ENCODE measurements at places on chromosomes 4 and X.

DNA sequence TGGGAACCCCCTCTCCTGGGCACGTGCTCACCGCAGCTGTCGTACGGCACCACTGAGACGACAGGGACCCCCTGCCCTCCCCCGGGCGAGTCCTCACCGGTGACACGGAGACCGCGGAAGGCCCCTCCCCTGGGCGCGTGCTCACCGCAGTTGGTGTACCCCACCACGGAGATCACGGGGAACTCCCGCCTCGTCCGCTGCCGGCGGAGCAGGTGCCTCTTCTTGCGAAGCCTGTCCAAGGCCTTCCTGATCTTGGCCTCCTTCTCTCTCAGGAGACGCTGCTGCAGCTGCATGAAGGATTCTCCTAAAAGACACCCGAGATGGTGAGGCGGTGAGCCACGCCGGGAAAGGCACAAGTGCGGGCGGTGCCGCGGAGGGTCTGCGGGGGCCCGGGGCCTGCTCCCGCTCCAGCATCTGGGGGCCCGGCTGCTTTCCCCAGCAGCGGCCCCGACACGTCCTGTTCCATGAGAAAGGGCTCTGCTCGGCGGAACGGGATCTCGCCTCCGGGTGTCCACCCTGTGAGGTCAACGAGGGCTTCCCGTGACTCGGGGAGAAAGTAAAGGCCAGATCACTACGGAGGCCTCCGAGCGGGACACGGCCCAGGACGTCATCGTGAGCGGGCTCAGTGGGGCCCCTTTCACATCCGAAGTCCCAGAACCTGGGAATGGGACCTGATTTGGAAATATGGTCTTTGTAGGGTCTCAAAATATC, 5.8 kb downstream of the GTPBP6 start:
- no peak for DNase-seq

GRCh38 chrX:40088803-40089540, 8.8 kb downstream of the BCOR start:
- DNase-seq = no peak

DNA sequence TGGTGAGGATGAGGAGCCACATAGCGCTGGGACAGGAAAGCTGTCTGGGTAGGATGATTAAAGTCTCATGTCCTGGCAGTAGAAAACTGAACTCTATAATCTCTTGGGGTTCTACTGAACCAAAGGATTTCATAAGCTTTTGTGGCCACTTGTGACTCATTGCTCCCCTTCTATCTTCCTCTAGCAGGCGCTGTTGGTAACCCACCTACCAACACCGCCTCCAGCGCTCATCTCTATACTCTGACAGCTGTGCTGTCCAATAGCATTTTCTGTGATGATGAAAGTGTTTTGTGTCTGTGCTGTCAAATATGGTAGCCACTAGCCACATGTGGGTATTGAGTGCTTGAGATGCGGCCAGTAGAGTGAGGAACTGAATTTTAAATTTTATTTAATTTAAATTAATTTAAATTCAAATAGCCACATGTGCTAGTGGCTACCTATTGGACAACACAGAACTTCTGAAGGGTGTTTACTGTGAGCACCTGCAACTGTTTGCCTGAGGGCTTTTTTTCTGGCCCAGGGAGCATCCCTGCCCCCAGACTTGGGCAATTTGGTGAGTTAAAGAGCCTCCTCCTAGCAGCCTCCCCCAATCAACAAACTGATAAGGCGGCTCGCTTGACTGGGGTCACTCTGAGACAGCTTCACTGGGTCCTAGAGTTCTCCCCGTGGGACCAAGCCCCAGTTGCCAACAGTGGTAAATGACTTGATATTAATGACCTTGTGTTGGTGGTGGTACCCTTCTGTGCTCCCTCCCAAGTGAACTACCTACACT, 169.2 kb upstream of the ATP6AP2 start:
- no peak for DNase-seq

- no peak for DNase-seq
Observed at GRCh38 chr4:120406960-120407359, 340.3 kb upstream of the MAD2L1 start.

DNA sequence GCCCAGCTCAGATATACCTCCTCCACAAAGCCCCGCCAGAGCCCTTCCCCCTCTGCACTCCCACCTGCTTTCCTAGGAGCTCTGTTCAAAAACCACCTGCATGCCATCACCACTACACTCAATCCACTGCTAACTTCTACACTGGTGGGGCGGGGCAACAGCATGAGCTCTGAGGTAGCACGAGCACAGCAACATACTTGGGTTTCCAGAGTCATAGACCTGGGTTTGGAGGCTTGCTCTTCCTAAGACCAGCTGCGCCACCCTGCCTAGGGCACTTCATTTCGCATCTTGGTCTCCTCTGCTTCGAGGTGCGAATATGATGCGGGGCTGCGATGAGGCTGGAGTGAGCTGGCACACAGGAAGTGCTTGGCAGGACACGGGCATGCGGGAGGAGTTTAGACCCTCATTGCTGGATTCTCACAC, 3.6 kb downstream of the SASH3 start:
- no peak for DNase-seq

- no peak for DNase-seq
Observed at GRCh38 chr4:189815404-189816192, 125.1 kb upstream of the FRG1 start.

- no peak for DNase-seq
Observed at GRCh38 chr4:153539422-153539821, 73.3 kb downstream of the TMEM131L start.

GRCh38 chr4:121800638-121800960, 524 bp upstream of the EXOSC9 start:
- DNase-seq = no peak

GRCh38 chr4:102554482-102554881, 53.3 kb downstream of the NFKB1 start:
- DNase-seq = no peak

GRCh38 chr4:141455651-141456050, 180.7 kb upstream of the IL15 start:
- DNase-seq = no peak

DNA sequence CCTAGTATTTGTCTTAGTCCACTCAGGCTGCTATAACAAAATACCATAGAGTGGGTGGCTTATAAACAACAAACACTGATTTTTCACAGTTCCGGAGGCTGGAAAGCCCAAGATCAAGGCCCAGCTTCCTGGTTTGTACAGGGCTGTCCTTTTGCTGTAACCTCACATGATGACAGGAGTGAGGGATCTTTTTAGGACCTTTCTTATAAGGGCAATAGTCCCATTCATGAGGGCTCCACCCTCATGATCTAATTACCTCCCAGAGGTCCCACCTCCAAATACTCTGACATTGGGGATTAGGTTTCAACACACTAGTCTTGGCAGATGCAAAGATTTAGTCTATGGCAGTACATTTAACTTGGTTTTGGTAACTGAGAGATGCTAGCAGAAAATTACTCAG, 20.9 kb downstream of the GPAT3 start:
- DNase-seq = no peak

- no peak for DNase-seq
Observed at GRCh38 chr4:88276952-88277710, 7.2 kb downstream of the PPM1K start.

DNA sequence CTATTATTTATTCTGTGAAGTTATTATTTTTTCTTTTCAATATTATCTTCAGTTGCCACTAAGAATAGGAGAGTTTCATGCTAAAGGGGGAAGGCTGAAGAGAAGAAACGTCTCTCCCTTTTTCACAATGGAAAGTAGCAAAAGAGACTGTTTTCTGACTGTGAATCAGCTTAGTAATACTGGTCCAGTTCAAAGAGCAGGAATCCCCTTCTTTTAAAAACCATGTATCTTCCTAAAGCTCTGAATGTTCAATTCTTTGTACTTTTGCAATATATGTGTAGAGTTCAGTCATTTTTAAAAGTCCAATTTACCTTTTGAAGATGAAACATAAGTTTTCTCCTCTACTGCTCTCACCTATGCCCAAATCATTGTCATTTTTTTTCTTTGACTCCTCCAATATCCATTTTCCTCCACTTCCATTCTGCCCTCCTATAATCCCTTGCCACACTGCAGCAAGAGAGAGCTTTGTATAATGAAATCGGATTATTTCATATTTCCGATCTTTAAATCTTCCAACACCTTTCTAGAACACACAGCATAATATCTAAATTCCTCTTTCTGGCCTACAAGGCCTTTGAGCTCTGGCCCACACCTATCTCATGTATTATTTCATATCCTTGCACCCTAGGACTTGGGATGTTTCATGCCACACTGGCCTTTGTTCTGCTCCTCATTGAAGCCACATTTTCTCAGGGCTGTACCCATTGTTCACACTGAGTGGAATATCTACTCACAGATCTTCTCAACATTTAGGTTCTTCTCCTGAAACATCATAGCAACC, 195.3 kb downstream of the CAMK2D start:
- DNase-seq = no peak

DNA sequence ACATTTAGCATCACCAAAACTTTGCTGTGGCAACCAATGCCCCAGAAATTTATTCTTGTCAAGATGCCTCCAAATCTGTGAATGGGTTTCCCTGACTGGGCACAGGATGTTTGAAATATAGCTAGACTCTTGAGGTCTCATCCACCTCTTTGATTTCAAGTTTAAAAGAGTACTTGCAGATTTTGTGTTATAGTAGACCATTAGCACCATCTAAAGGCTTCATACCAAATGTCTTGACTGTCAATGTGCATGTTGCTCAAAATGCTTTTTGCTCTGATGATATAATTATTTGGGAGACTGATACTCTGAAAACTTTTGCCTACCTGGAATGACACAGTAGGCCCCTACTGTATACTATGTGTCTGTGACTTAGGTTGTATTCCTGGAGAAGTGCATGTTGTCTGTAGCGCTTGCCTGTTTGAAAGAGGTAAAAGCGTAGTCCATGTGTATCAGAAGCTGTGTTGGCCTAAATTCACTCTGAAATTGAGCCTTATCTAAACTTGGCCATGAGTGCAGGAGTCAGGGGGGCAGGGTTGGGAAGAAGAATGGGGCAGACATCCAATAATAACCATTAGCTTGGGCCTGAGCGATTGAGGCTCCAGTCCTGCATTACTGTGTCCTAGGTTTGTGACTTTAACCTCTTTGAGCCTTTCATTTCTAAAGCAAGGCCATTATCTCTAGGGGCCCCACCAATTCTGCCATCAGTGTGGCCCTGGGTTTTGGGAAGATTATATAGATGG, 33.8 kb downstream of the NDP start:
- DNase-seq = no peak

DNA sequence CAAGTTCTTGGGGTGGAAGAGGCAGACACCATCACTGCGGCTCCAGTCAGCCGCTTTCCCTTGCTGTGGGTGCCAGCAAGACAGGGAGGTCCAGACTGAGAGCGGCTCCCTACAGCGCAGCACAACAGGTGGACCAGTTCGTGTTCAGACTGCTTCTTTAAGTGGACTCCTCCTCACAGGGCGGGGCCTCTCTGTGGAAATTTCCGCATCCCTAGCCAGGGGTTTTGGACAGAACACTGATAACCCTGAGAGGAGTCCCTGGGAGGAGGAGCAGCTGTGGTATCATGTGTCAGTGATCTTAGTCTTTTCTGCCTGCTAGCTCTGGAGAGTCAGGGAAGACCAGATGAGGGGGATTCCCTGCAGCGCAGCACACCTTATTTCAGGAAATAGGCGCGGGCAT, 48.5 kb downstream of the MAGEC2 start:
- peak; percentile 67 for DNase-seq

DNA sequence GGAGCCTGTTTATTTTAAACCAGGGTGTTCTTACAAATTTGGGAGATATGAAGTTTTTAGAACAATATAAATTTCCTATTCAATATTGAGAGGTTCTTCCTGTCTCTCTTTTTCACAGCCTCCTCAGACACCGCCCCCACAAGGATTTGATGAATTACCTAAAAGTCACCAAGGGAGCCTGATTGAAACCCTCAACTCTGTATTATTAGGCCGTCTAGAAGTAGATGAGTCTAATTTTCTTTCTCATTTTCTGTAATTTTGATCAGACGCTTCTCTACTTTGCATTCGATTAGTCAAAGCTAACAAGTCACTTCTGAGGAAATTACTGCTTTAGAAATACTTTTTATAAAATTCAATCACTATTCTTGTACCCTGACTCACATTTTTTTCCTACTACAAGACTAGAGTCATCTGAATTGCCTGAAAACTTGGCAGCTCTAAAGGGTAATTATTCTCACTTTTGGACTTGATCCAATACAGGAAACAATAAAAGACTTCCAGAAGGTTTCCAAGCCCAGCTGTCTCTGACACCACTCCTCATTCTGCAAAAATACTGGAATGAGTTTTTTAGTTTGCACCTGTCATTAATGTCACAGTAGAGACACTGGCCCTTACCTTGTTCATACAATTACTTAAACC, 111.2 kb downstream of the ELOVL6 start:
- peak; percentile 65 for DNase-seq

DNA sequence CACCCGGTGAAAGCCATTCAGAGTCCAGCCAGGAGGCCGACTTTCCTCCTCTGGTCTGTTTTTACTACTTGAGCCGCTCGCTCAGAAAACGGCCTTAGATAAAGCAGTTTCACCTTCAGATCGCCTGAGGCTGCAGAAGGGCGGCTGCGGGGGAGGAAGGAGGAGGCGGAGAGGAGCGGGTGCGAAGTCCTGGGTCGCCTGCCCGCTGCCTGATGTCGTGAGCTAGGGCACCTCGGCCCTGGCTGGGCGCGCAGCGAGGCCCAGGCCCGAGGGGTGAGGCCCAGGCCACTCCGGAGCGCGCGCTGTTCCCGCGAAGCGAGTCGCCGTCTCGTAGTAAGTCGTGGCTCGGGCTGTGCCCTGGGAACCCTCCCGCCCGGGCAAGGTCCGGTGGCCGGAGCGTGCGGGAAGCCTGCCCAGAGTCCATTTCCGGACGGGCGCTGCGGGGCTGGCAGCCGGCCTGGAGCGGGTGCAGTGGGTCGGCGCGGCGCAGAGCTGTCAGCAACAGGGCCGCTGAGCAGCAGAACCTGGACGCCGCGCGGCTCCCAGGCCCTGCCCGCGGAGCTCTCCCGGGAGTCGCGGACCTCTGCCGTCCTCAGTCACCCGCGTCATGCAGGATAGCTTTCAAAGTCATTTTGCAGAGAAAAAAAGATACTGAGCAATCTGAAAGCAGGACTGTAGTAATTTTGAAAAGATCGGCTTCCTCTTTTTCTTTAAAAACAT, 18.6 kb downstream of the TRIM2 start:
- no peak for DNase-seq

DNA sequence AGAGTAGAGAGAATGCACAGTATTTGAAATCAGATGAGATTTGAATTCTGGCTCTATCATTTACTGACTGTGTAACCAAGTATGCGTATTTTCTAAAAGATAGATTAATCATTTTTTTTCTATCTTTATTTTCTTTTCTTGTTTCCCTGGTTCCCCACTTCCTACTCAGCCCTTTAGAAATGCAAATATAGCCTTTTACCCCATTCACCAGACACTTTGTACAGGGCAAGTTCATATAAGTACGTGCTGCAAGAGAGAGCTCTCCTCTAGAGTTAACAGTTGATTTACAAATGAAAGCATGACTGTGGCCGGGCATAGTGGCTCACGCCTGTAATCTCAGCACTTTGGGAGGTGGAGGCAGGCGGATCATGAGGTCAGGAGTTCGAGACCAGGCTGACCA, 17.8 kb upstream of the TDO2 start:
- no peak for DNase-seq

GRCh38 chr4:71992571-71993312, 39.1 kb upstream of the NPFFR2 start:
- no peak for DNase-seq
